Activated CD4-positive, alpha-beta T cell treated with anti-CD3 and anti-CD28 coated beads, Interleukin-2, amount 10 ng/mL, durations not matched to agents 24 days and 14 days (primary cell): ENCODE measurements at places on chromosomes 3 and 15. TPM values are rescaled to one million over a fixed set of nuclear protein-coding genes. Genes with fewer than 3 reads are reported as not detected.

LDHAL6B gene
- not detected in 2 replicates for total RNA-seq

P4HTM gene
- total RNA-seq = 33.9 and 38.3 TPM in 2 replicates

IGF1R gene
- 35.3 and 36.6 TPM in 2 replicates for total RNA-seq

ELL3 gene
- 1.2 and 1.3 TPM in 2 replicates for total RNA-seq

VGLL3 gene
- total RNA-seq = not detected in 2 replicates

TTLL3 gene
- total RNA-seq = 33.2 and 37.7 TPM in 2 replicates

GOLGA6L25 gene
- not detected in 2 replicates for total RNA-seq

UCN2 gene
- not detected in 2 replicates for total RNA-seq

ANKRD34C gene
- total RNA-seq = not detected in 2 replicates

MUC20 gene
- total RNA-seq = 2.9 and 3.7 TPM in 2 replicates

LYZL4 gene
- not detected in 2 replicates for total RNA-seq

GAP43 gene
- not detected in 2 replicates for total RNA-seq

PXK gene
- total RNA-seq = 41.1 and 45.7 TPM in 2 replicates

HACL1 gene
- total RNA-seq = 19.3 and 21.4 TPM in 2 replicates

CCDC54 gene
- total RNA-seq = not detected in 2 replicates

ZNF80 gene
- 0.19 and 0.21 TPM in 2 replicates for total RNA-seq

STRIT1 gene
- total RNA-seq = not detected in 2 replicates

POC1A gene
- 23.2 and 24.1 TPM in 2 replicates for total RNA-seq

TM4SF18 gene
- not detected in 2 replicates for total RNA-seq

ADCY5 gene
- total RNA-seq = not detected in 2 replicates

EXD1 gene
- total RNA-seq = not detected in 2 replicates

ARID3B gene
- 31.1 and 33.9 TPM in 2 replicates for total RNA-seq

GPR171 gene
- total RNA-seq = 159 and 164 TPM in 2 replicates

MAP6D1 gene
- 1.4 and 2.1 TPM in 2 replicates for total RNA-seq

JAGN1 gene
- total RNA-seq = 39.5 and 41.0 TPM in 2 replicates

MAP1A gene
- 2.0 and 2.1 TPM in 2 replicates for total RNA-seq

RTP1 gene
- not detected in 2 replicates for total RNA-seq

SMCO1 gene
- not detected in 2 replicates for total RNA-seq

ITPKA gene
- total RNA-seq = 3.3 and 3.8 TPM in 2 replicates

ATG3 gene
- 66.9 and 69.1 TPM in 2 replicates for total RNA-seq

MOBP gene
- total RNA-seq = not detected in 2 replicates

CPN2 gene
- not detected in 2 replicates for total RNA-seq

LRRIQ4 gene
- 0.09 and 0.21 TPM in 2 replicates for total RNA-seq

CCDC9B gene
- total RNA-seq = 0.21 and 0.54 TPM in 2 replicates

GOLGA8S gene
- total RNA-seq = 0.07 TPM in 2 replicates

CHRNA7 gene
- total RNA-seq = 0.12 TPM in 1 of 2 replicates, not detected in the other

TMIE gene
- 0.19 TPM in 1 of 2 replicates, not detected in the other for total RNA-seq

LAMB2 gene
- total RNA-seq = not detected in 2 replicates

CD86 gene
- total RNA-seq = 1.4 TPM in 2 replicates

NMNAT3 gene
- total RNA-seq = 0.73 and 1.0 TPM in 2 replicates

RTP3 gene
- not detected in 2 replicates for total RNA-seq

TMEM266 gene
- not detected in 2 replicates for total RNA-seq

GNB4 gene
- total RNA-seq = 11.8 and 14.0 TPM in 2 replicates

BNIP2 gene
- 55.1 and 57.2 TPM in 2 replicates for total RNA-seq
